ENCODE measurements at places on chromosomes 3 and 15.

GRCh38 chr15:99015698-99016568, 8.3 kb upstream of the PGPEP1L start:
- DNase-seq: no peak

DNA sequence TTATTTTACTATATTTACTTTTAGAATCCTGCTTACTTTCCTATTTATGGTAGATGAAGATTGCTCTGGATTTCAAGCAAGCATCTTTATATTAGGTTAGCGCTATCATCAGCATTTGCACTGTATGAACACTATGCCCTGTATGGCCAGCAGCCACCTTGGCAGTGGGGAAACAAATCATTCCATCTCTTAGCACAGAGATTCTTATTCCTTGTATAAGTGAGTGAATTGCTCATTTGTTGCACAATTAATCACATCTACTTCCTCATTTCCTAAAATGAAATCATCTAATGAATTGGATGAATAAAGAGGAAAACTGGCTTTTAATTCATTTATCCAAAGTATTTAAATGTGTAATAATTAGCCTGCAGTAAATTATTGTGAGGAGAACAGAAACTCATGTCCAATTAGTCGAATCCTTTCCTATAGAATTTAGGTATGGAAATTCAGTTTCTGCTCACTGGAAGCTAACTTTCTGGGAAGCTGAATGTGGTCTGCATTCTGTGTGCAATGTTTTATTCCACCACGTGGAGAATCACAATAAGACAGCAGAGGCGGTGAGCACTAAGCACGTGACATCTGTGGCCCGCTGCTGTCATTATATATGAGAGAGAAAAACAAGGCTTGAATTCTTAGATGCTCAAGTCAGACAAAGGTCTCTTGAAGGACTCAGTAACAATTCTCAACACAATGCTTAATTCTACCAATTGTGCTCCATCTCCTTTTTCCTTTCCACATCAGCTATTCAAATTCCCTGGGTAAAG, 93.4 kb downstream of the PEX5L start:
- no peak for DNase-seq

DNA sequence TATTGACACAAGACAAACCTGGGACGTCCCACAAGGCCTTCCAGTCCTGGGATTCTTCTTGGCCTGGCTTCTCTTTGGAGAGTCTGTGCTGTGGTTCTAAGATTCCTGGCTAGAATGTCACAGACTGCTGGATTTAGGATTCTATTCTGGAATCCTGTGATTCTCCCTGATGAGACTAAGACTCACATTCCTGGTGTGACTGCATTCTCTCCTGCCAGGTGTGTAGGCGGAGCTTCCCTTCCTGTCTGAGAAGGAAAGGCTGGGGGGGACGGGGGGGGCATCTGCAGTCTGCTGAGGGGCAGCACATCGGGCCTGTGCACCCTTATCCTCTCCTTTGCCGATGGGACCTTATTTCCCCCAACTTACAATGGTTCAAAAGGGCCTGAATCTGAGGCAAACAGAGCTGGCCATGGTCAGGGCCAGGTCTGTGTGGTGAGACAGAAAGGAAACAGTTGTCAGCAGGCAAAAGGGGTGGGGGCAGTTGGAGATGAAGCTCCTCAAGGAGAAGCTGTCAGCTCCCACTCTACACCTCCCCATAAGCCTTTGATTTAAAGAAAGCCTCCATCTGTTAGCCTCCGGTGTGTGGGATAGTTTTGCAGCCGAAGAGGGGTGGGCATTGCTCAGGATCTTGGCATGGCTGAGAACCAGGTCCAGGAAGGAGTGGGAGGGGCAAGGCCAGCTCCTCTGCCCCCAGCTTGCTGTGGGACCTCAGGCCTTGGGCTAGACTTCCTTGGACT, 30.9 kb downstream of the VIPR1 start:
- no peak for DNase-seq

DNA sequence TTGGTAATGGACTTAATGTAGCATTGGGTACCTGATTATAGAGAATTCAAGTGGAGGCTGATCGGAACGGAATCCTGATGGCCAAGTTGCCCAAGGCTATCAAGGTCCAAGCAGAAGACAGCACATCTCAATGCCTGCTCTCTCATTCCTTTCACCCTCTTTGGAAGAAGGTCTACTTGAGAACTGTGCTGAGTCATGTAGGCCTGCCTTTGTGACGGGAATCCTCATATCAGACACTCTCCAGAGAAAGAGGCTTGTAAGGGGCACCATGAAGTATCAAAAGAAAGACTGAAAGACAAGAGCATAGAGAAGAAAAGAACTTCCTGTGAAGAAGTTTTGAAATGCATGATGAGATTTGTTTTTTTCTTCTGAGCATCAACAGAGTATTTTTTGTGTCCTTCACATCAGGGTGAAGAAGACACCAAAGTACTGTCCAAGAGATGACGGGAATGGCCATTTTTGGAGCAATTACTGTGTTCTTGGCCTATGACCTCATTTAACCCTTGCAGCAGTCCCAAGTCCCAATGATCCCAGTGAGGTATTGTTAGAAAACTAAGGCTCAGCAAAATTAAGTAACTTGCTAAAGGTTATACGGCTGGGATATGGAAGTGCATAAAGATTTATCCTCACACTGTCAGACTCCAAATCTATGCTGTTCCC, 13.2 kb upstream of the LARP6 start:
- no peak for DNase-seq

DNA sequence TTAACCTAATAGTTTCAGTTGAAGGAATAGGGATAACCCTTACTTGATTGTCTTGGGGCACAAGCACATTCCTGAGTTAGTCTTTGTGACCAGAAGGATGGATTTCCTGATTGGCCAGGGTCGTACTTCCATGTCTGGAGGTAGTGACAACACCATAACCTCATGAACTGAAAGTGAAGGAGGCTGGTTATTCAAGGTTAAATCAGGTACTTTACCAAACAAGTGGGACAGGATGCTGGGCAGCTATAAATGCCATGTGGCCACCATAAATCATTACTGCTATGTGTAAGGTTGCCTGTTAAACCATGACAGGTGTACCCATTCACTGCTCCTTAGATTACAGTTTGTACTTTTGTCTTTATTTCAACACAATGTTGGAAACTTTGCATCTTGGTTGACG, 128.3 kb upstream of the SAMMSON start:
- no peak for DNase-seq

DNA sequence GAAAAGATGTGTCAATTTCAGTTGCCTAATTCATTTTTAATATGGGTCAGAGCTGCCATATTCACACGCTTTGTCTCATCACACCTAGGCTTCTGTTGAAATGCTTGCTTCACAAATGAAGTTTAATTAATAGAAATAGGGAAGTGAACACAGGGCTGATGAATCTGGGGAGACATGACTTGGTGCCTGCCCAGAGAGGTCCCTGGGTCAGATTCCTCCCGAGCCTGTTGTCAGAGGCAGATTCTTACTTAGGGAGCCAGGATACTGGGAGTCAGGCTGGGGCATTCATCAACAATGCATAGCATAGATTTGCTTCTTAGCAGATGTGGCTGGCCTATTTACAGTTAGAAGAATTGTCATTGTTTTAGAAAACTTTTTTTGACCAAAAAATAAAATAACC, 90.6 kb downstream of the CACNA1D start:
- DNase-seq: no peak

- DNase-seq: no peak
Measured at GRCh38 chr3:89434621-89435380, 327.4 kb downstream of the EPHA3 start.

GRCh38 chr3:27171113-27171512, 198.1 kb downstream of the NEK10 start:
- no peak for DNase-seq

- DNase-seq: no peak
Measured at GRCh38 chr3:196641333-196642054, 2.0 kb downstream of the NRROS start.

DNA sequence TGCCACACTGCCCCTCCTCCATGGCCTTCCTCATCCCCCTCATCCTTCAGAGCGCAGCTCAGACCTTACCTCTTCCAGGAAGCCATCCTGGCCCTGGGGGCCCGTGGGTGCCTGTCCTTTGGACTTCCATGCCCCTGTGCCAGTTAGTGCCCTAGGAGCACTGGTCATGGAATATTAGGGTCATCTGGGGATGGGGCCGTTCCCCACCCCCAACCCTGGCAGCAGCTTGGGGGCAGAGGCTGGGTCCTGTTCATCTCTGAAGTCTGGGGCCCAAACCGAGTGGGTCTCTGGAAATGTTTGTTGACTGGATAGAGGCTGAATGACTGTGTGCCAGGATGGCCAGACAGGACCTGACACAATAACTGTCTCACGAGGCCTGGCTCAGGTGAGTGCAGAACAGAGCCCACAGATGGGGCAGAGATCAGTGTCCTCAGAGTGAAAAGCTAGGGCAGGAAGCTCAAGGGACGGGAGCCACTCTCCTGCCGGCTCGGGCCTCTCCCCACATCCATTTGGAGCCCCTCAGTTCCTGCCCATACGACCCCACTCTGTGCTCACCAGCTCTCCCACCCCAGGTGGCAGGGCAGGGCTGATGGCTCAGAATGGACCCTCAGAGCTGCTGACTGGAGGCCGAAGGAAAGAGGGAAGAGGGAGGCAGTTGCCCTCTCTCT, 62.5 kb downstream of the TLE3 start:
- no peak for DNase-seq

- DNase-seq: no peak
Measured at GRCh38 chr3:123151251-123151705, 50.5 kb upstream of the SEC22A start.

GRCh38 chr3:22507709-22508108, 695.4 kb upstream of the UBE2E2 start:
- no peak for DNase-seq

GRCh38 chr3:29239376-29239775, 41.5 kb upstream of the RBMS3 start:
- DNase-seq: no peak

DNA sequence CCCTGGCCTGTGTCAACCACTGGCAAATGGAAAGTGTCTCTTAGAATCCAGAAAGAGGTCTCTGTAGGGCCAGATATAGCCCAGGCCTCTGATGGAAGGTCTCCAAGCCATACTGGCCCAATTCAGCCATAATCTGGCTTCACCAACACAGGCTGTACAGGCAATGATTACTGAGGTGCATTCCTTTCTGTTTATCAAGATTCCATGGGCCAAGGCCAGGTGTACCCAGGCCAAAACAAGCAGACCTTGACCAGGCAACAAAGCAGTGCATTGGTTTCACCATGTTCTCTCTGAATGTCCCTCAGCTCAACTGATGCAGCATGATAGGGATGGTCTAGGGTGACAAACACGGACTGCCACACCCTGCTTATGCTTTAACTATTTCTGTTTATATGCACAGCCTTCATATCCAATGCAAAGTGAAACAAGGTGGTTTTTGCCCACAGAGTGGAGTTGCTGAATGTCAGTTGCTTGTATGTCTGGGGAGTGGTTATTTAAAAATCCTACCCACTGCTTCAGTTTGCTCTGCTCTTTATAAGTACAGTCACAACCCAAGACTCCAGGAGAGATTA, 25.2 kb downstream of the CCNL1 start:
- DNase-seq: no peak

DNA sequence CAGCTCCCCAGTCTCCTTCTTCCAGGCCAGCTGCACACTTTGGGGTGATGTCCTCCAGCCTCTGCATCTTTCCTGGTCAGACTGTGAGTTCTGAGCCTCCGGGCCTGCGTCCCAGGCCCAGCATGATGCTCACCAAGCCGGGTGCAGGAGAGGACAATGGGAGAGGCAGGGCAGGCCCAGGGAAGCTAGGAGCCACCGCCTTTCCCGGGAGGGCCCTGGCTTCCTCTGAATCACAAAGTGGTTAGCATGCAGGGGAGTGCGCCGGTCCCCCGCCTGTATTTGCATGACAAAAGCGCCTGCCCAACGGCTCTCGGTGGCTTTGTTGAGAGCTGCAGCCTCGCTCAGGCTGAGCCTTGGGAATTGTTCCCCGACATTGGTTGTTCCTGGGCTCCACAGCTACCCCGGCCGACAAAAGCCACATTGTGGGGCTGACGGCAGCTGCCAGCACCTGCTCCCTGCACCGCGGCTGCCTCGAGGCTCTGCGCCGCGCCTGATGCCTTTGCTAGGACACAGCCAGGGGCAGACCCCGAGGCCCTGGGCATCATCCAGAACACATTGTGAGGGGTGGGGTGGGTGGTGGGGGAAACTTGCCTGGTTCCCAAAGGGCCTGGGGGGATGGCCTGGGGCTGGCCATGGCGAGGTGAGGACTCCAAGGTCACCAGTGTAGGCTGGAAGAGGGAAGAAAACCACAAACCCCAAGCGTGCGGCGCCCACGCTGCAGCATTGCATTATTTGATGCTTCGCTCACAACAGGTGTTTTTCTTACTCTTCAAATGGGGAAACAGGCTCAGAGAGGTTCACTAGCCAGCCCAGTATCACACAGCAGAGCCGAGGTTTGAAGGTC, 20.0 kb upstream of the KLF13 start:
- peak; percentile 94 for DNase-seq

- DNase-seq: no peak
Measured at GRCh38 chr3:60812502-60812901, 438.8 kb downstream of the FHIT start.

DNA sequence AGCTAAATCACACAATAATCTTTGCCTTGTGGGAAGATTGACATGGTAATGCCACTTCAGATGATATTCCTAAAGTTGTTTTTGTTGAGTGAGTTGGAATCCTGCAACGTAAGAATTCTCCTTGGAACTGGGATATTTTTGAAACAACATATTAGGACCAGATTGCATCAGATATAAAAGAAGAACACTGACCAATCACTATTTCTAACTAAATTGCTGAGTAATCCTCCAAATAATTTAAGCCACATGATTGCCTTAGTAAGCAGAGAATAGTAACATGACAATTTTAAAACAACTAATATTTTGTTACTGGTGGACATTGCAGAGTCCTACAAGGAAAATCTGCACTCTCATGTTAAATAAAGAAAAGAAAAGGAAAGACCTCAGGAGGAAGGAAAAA, 353.9 kb upstream of the LMCD1 start:
- no peak for DNase-seq

- DNase-seq: no peak
Measured at GRCh38 chr3:189512039-189512438, 119.2 kb upstream of the TP63 start.

- no peak for DNase-seq
Measured at GRCh38 chr3:58032186-58032585, 24.0 kb downstream of the FLNB start.
